ENCODE measurements at places on chromosomes 2 and 18.

DNA sequence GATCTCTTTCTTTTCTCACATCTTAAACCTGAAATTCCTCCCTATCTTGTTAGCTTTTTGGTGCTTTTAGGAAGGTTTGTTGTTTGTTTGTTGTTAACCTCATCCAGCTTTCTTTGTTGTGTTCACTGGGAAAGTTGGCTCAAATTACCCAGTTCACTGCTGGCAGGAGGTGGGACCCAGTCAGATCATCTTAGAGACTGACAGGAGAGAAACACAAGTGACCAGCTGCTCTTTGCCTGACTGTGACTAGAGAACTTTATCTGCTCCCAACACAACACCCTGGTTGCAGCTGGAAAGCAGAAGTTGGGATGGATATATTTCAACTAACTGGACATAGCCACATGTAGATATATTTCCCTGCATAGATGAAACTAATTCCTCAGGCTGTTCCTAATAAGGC is 10.0 kb downstream of the MAPK4 start:
- DNase-seq: no peak

DNA sequence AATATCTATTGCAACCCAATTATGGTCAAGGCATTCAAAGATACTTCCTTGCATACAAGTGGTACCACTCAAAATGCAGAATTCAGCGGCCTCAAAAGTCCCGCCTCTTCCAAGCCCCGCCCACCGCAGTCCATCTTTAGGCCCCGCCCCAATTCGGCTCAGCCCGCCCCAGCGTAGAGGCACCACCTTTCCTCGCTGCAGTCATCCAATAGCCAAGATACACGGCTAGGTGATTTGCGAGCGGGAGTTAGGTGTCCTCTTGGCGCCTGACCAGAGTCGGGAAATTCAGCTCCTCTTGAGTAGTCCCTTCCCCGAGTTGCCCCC is 431 bp upstream of the SEC11C start:
- DNase-seq: no peak

DNA sequence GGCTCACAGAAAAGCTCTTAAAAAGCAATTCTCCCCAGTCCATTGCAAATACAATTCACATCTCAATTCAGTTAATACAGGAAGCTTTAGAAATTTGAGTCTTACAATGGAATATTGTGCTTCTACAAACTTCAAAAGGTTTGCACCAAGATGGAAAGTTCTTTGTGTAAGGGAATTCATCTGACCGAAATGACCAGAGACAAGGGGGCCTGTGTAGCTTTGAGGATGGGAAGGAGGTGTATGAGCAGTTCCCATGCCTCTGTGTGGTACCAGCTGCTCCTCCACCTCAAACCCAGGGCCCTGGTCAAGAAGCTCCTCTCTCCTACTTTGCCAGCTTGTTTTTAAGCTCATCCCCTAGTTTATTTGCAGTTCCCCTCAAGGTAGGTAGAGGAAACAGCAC is 312.8 kb upstream of the PKDCC start:
- DNase-seq: no peak

DNA sequence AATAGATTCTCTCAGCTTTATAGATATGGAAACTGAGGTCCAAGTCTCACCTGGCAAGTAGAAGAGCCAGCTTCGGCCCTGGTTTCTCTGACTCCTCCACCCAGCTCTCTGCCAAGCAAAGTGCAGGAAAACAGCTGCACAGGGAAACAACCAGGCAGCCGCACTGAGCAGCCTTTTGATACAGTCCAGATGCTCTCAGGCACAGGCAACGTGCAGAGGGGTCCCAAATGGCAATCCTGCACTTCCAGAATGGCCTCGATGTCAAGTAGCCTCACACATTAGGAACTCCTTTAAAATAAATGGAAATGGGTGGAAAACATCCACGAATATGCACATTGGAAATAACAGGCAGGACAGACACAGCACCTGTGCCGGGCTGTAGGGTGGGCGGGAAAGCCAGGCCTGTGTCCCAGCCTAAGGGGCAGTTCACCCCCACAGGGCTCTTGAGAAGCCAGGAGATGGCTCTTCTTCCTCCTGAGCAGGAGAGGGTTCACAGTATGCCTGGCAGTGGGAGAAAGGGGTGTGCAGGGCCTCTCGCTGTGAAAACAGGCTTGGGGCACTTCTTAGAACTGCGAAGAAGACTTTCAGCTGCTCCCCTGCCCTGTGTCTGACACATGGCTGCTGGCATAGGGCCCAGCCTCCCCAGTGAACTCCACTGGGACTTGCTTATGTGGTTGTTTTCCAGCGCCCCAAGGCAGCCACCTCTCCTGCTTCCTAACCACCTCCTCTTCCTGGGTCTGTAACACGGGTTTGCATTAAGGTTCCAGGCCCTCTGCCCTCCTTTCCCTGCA is 63.9 kb upstream of the TUBA3E start:
- no peak for DNase-seq

DNA sequence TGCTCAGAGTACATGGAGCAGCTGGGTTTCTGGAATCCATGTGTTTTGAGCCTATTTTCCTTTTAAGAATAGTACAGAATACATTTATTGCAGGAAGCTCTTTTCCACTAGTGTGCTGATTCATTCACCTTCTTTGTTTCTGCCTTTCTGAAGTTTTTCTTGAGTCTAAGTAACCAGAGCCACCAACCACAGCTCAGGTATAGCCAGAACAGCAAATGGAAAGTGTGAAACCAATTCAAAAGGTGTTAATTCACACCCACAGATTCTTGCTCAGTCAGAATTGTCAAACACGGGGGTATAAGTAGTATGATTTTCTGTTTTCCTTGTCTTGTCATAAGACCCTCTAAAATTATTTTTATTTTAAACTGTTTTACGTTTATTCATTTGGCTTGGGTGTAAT is 75.9 kb upstream of the DYNAP start:
- DNase-seq: no peak

- no peak for DNase-seq
Measured at GRCh38 chr2:238433300-238433915, 6.7 kb downstream of the ASB1 start.

GRCh38 chr18:79568543-79569205 is 110.9 kb upstream of the CTDP1 start:
- no peak for DNase-seq

- DNase-seq: no peak
Measured at GRCh38 chr2:130728007-130728454, 839 bp upstream of the GPR148 start.

- DNase-seq: no peak
Measured at GRCh38 chr2:20103530-20103929, 52.1 kb upstream of the LAPTM4A start.

- no peak for DNase-seq
Measured at GRCh38 chr2:216539791-216540241, 41.2 kb downstream of the RPL37A start.

GRCh38 chr18:6571239-6571602 is 156.5 kb upstream of the L3MBTL4 start:
- no peak for DNase-seq

DNA sequence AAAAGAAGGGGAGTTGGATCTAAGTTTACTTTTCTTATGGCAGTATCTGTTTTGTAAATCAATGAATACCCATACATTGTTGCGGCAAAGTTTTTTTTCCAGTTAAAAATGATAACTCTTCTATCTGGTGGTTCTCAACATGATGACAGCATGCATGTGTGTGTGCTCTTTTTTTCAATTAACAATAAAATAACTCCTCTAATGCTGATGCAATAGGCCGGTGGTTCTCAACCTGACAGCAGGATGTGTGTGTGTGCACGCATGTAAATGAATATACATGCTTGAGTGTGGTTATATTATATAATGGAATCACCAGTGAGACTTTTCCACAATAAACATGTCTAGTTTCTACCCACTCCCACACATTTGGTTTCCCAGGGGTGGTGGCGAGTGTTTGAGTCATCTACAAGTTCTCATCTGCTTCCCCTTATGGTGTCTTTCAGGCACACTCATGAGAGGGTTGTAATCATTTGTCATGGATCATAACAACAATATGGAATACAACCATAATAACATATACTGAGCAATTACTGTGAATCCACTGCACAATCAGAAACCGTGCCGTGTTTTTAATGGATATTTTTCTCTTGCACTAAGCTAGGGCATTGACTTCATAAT is 31.2 kb downstream of the PARD3B start:
- no peak for DNase-seq

- DNase-seq: peak; percentile 41
Measured at GRCh38 chr18:74360852-74361655, 45.4 kb downstream of the C18orf63 start.

Data from retina (tissue), 1 donor.